ENCODE measurements at places on chromosomes 11 and 22. TPM values are rescaled to one million over a fixed set of nuclear protein-coding genes. Genes with fewer than 3 reads are reported as not detected.

DNA sequence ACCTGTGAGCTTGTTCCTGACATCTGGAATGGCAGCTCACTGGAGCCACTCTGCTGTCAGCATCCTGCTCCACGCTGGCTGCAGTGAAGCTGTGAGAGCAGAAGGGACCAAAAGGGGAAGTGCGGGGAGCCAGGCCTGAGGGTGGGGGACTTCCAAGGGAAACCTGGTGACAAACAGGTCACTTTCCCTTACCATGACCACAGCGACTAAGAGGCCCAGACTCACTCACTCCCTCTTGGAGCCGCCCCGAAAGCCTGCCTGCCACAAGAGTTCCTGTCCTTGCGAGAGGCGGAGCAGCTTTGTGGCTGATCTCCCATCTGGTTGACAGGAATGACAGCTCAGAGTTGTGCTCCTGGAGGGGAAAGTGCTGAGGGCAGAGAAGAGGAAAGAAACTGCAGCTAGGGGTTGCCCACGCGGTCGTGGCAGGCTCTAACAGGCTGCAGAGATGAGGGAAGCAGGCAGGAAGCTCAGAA is 183.8 kb upstream of the NTM start:
- H3K27me3 ChIP-seq = peaks cover 5% of the 10 kb centered on the region
- H3K4me3 ChIP-seq = no peak overlapping the region
- no peak for DNase-seq
- H3K27ac ChIP-seq = no peak overlapping the region
- H3K4me1 ChIP-seq = no peaks in the 10 kb centered on the region
- no peaks in the 10 kb centered on the region for H3K36me3 ChIP-seq

GRCh38 chr22:34414467-34415440 is 494.5 kb upstream of the LARGE1 start:
- no peaks in the 10 kb centered on the region for H3K36me3 ChIP-seq
- no peak overlapping the region for H3K4me3 ChIP-seq
- H3K27me3 ChIP-seq = no peaks in the 10 kb centered on the region
- no peak overlapping the region for H3K27ac ChIP-seq
- no peaks in the 10 kb centered on the region for H3K4me1 ChIP-seq
- peak; percentile 7 for DNase-seq

DMC1 gene
- total RNA-seq = 14.7 TPM

CNTN5 gene
- total RNA-seq = 0.14 TPM

- peaks cover 13% of the 10 kb centered on the region for H3K4me1 ChIP-seq
- no peaks in the 10 kb centered on the region for H3K36me3 ChIP-seq
- H3K4me3 ChIP-seq = no peak overlapping the region
- no peaks in the 10 kb centered on the region for H3K27me3 ChIP-seq
These were observed 80.5 kb downstream of the KCNQ1 start for GRCh38 chr11:2525166-2525861.

GRCh38 chr11:118628861-118629549 is 21.6 kb downstream of the PHLDB1 start:
- H3K27ac ChIP-seq = no peak overlapping the region
- H3K36me3 ChIP-seq = no peaks in the 10 kb centered on the region
- no peak overlapping the region for H3K4me3 ChIP-seq
- no peaks in the 10 kb centered on the region for H3K27me3 ChIP-seq
- H3K4me1 ChIP-seq = no peaks in the 10 kb centered on the region
- no peak for DNase-seq

- no peak overlapping the region for H3K4me3 ChIP-seq
- H3K4me1 ChIP-seq = no peaks in the 10 kb centered on the region
- no peaks in the 10 kb centered on the region for H3K27me3 ChIP-seq
- DNase-seq = no peak
These were observed 32.2 kb downstream of the MMP20 start for GRCh38 chr11:102592634-102593581.

DNA sequence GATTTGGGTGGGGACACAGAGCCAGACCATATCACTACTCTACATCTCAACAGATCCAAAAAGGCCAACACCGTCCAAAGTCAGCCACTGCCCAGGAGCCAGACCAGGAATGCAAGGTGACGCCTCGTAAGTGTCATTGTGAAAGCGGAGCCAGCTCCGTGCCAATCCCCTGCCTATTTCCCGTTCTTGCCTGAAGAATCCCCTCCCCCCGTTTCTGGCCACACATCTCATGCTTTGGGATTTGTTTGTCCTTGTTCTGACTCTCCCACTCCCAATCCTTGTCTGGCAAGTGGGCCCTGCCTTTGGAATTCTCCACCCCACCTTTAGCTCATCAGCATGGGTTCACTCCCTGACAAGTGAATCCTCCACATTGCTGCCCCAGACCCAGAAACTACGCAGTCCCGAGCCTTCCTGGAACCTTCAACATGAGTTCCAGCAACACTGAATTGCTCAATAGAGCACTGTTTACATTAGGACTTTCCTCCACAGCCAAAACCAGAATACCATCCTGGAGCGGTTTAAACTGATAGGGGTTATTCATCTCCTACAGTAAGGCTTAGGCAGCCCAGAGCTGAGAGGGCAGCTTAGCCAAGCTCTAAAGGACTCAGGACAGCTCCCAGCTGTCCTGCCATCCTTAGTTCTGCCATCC is 6.0 kb upstream of the SLC35C1 start:
- no peaks in the 10 kb centered on the region for H3K27me3 ChIP-seq
- H3K27ac ChIP-seq = no peak overlapping the region
- DNase-seq = no peak
- no peak overlapping the region for H3K4me3 ChIP-seq
- no peaks in the 10 kb centered on the region for H3K4me1 ChIP-seq

DNA sequence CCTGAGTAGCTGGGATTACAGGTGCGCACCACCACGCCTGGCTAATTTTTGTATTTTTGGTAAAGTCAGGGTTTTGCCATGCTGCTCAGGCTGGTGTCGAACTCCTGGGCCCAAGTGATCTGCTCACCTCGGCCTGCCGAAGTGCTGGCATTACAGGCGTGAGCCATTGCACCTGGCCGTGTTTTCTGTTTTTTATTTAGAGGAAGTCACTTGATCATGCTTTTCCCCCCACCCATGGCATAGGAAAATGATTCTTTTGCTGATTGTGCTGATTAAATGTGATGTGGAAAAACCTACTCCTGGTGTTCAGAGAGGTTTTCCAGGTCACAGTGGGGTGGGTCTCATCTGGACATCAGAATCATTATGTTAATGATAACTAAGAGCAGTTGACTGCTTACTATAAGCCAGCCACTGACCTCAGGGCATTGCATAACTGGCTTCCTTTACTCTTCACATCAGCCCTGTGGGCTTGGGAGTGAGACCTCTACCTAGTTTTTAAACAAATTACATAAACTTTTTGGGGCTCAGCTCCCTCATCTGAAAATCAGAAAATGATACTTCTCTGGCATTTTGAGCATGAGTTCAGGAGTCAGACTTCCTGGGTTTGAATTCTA is 71.0 kb downstream of the PTPRJ start:
- no peak overlapping the region for H3K4me3 ChIP-seq
- no peaks in the 10 kb centered on the region for H3K27me3 ChIP-seq

ANO9 gene
- total RNA-seq = 26.3 TPM

MS4A6A gene
- 102 TPM for total RNA-seq

DNA sequence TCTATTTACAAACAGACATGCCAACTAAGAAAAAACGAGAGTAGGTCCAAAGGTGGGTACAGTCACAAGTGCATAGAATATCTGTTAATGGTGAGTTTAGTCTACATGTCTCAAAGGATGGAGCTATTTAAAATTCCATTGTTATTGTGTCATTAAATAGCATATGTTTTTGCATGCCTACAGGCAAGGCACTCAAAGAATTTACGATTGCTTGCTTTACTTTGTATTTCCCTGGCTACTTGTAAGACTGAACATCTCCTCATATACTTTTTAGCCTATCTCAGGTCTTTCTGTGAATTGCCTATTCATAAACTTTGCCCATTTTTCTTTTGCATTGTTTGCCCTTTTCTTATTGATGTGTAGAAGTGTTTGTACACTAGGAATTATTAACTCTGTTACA is 39.7 kb downstream of the DEUP1 start:
- no peaks in the 10 kb centered on the region for H3K36me3 ChIP-seq
- no peaks in the 10 kb centered on the region for H3K4me1 ChIP-seq

DERL3 gene
- 2.9 TPM for total RNA-seq

GRCh38 chr11:111733611-111734088 is 32.5 kb downstream of the PPP2R1B start:
- peak overlapping the region; percentile 89 for H3K27ac ChIP-seq
- no peaks in the 10 kb centered on the region for H3K27me3 ChIP-seq
- peaks cover 19% of the 10 kb centered on the region for H3K36me3 ChIP-seq
- DNase-seq = no peak
- no peak overlapping the region for H3K4me3 ChIP-seq

ENTHD1 gene
- total RNA-seq = 0.85 TPM

MRGPRE gene
- not detected for total RNA-seq

DNA sequence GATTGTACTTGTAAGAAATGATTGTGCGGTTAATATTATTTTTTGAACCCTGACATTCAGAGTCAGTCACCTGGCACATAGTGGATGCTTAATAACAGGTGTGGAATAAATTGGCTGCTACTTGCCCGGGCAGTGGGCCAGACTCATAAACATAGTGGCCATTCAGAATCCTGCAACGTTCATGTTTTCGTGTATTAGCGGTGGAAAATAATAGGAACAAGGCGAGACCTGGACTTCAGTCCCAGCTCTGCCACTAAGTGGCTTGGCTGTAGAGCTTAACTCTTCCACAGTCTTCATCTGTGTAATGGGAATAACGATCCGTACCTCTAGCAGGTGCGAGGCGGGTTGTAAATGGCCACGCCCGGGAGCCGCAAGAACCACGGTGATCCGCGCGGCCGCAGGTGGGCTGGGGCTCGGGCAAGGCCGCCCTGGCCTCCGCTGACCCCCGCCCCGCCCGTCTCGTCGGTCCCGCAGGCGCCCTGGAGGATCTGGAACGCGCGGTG is 761 bp upstream of the TMEM25 start:
- H3K27me3 ChIP-seq = no peaks in the 10 kb centered on the region
- H3K36me3 ChIP-seq = no peaks in the 10 kb centered on the region
- H3K4me3 ChIP-seq = peak overlapping the region; percentile 81
- no peak for DNase-seq
- H3K4me1 ChIP-seq = peaks cover 8% of the 10 kb centered on the region
- H3K27ac ChIP-seq = no peak overlapping the region

DNA sequence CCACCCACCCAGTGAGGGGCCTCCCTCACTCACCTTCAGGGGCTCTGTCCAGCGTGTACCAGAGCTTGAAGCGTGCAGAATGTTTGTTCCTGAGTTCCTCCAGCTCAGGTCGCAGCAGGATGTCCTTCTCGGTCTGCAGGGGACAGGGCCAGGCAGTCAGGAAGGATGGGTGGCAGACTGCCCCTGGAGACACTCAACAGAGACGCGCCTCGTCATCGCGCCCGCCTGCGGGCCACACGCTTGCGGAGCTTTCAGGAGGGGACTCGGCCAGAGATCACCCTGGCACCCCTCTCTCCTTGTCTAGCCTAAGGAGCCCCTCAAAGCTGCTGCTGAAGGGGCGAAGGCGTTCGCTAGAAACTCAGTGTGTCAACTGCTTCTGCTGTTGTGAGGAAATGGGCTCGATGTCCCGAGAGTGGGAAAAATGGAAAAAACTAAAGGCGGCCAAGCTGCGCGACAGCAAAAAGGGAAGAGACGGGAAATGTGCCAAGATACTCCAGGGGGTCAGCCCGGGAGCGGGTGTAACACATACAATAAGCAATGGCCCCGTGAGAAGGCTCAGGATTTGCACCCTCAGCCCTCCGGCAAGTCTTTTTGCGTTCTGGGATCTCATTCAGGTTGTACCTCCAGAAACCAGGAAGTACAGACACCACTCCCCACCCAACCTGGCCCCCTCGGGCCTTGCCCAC is 9.2 kb upstream of the POLDIP3 start:
- no peak overlapping the region for H3K4me3 ChIP-seq
- no peaks in the 10 kb centered on the region for H3K27me3 ChIP-seq
- DNase-seq = no peak
- no peak overlapping the region for H3K27ac ChIP-seq
- H3K36me3 ChIP-seq = peaks cover 65% of the 10 kb centered on the region

GRCh38 chr11:69292221-69292648 is 1.7 kb upstream of the MYEOV start:
- no peaks in the 10 kb centered on the region for H3K27me3 ChIP-seq
- H3K4me3 ChIP-seq = no peak overlapping the region
- no peaks in the 10 kb centered on the region for H3K36me3 ChIP-seq
- H3K27ac ChIP-seq = no peak overlapping the region

DNA sequence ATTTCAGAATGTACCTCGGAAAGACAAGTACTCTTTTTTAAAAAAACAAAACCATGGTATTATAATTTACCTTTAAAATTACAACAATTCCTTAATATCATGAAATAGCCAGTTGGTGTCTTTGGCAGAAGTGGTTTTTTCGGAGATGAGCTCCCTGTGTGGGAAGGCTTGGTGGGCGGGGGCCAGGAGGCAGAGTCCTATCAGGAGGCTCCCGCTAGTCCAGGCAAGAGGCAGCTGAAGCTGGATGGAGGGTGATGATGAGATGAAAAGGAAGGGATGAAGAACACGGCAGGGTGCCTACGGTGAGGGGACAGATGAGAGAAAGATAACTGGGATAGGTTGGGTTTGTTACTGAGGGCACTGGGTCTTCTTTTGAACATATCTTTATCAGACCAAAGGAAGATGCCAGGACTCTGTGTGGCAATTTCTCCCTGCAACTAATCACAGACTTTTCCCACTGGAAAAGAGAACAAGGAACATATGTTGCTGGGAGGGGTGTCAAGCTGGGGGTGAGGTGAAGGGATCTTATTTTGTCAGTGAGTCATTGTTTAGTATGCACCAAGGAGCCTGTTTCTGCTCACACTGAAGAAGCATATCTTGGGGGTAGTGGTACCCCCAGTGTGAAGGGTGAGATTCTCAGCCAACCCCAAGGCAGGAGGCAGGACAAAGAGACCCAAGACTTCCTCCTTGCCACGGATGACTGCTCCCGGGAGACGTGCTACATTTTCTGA is 91.5 kb upstream of the YWHAH start:
- peaks cover 32% of the 10 kb centered on the region for H3K36me3 ChIP-seq
- H3K4me1 ChIP-seq = no peaks in the 10 kb centered on the region
- no peaks in the 10 kb centered on the region for H3K27me3 ChIP-seq
- no peak overlapping the region for H3K27ac ChIP-seq
- no peak overlapping the region for H3K4me3 ChIP-seq
- DNase-seq = no peak

LRRC4C gene
- total RNA-seq = 1.6 TPM

PHOX2A gene
- total RNA-seq = 0.05 TPM

- DNase-seq = peak; percentile 70
- H3K27ac ChIP-seq = no peak overlapping the region
- H3K4me3 ChIP-seq = no peak overlapping the region
- H3K27me3 ChIP-seq = no peaks in the 10 kb centered on the region
- peaks cover 12% of the 10 kb centered on the region for H3K36me3 ChIP-seq
These were observed 20.9 kb downstream of the TCP11L1 start for GRCh38 chr11:33060271-33060670.

DNA sequence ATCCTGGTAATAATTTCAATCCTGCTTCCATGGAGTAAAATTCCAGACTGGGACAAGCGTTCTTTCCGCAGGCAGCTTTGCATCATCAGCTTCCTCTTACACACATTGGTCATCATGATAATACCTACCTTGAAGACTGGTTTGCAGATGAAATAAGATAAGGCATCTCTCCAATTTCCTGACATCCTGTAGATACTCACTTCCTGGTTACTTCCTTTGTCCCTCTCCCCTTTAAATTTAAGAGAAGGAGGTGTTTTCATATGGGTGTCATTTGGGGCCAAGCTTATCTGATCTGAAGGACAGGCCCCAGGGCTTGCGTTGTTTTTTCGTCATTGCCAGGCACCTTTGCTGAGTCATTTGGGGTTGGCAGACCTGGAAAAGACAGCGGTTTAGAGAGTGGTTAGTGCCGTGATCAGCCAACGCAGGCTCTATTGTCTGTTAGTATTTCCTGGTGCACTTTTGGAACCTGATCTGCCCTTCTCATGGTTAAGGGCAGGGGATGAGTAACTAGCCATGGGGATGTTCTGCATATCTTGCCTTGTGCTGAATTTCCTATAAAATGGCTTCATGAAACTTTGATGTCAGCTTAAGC is 24.1 kb downstream of the GRAMD1B start:
- H3K27me3 ChIP-seq = no peaks in the 10 kb centered on the region
- H3K4me1 ChIP-seq = peaks cover 8% of the 10 kb centered on the region
- H3K4me3 ChIP-seq = no peak overlapping the region
- H3K36me3 ChIP-seq = peaks cover 8% of the 10 kb centered on the region

All from thymus (tissue), 14 donors.